ENCODE measurements at places on chromosomes 1 and 21.
A peak's percentile ranks its signal among the peaks of the same experiment; 100 is the strongest.

DNA sequence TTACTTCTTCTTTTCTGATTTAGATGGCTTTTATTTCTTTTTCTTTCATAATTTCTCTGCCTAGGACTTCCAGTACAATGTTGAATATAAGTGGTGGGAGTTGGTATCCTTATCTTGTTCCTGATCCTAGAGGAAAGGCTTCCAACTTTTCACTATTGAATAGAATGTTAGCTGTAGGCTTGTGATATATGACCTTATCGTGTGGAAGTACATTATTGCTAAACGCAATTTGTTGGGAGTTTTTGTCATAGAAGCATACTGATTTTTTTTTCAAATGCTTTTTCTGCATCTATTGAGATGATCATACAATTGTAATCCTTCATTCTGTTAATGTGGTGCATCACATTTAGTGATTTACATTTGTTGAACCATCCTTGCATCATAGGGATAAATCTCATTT is 79.5 kb downstream of the FASLG start:
- DNase-seq: no peak

GRCh38 chr1:177872308-177872900 is 97.5 kb downstream of the SEC16B start:
- no peak for DNase-seq

GRCh38 chr1:213374369-213374768 is 323.3 kb downstream of the RPS6KC1 start:
- peak; percentile 67 for DNase-seq

GRCh38 chr21:42202321-42202720 is 16.6 kb upstream of the ABCG1 start:
- no peak for DNase-seq

- no peak for DNase-seq
Observed at GRCh38 chr1:197923038-197923437, 5.9 kb downstream of the LHX9 start.

DNA sequence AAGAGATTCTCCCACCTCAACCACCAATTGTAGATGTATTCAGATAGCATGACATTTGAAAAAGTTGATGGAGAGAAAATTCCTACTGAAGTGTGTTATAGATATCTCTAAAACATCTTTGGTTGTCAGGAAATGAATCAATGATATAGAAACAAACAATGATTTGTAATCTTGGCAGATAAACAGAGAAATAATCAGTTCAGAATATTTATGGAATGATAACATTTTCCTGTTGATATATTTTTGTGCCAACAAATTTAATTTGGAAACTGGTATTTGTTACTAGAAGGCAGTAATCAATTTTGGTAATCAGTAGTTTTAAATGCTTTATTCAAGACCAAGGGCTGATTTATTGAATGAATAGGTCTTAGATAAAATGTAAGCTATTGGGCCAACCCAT is 695.6 kb downstream of the USP25 start:
- no peak for DNase-seq

DNA sequence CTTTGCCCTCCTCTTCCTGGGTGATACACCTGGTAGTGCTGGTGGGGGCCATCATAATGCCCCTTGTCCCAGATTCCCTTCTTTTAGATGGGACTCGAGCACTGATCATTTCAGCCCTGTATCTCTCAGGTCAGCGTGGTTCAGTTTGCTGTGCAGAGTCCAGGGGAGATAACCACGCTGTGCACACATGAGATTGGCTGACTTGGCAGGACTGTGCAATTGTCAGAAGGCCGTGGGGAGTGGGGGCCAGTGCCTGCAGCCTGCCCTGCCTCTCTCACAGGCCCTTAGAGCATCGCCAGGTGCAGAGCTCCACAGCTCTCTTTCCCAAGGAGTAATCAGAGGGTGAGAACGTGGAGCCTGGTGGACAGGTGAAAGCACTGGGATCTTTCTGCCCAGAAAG is 15.2 kb downstream of the EPHX1 start:
- DNase-seq: no peak

DNA sequence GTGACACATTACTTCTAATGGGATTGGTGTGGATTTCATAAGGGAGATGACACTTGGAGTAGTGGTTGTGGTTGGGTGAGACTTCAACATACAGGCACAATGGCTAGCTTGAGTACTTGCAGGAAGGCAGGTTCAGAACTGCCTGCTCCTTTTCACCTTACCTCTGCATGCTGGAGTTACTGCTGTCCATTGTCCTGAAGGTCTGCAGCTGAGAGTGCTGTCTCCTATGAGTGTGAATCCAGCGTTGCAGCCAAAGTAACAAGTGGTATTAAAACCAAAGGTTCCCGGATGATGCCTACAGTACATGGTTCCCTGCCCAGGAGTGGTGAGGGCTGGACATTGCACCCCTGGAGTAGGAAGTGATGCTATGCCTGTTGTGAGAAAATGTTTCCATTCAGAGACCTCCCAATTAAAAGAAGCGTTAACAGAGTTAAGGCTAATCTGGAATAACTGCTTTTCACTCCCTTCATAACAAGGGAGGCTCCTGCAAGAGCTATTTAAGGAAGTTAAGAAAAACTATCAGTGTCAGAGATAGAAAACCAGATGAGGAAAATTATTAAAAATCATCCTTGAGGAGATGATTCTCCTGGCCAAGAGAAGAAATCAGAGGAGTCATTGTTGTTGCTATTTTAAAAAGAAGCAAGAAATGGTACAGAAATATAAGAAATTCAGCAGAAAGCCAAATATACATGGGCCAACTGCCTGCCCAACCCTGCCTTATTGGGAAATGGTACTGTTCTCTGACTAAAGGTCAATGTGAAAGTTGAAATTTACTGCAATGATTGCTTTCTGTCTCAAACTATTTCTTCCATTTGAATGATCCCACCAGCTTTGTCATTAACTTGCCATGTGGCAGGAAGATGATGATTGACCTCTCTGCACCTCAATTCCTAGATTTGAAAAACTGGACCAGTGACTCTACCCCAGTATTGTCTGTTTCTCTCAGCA is 9.8 kb upstream of the F5 start:
- DNase-seq: no peak

DNA sequence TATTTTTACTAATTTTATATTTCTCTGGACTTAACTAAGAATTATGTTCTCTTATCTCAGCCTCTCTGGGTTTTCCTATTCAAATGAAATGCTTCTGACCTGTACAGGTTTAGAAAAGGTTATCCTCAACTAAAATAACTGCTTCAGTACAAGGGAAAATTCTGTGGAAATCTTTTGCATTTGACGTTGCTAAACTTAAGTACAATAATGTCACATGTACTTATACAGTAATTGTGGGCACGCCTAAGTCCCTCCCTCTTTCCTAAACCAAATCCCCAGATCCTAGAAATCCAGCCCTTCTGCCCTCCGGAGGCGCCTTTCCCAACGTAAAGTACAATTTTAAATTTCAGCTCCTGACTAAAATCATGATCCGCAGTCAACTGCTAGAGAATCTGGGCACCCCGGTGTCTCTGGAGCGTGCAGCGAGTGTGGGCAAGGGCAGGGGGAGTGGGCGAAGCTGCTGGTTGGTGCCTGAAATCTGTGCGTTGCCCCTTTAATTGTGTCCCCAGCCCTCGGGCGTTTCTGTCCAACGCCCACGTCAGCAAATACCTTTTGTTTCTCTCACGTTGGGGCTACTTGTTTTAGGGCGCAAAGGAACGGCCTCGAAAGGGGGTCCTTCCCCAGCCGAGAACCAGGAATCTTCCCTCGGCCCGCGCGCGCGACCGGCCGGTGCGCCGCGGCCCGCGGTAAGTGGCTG is at the start of gene ZBTB8A:
Gene ZBTB8A, plus strand, starts transcription at position 541 of the 697 bp plus-strand sequence. CDS start 53,505 bp downstream, outside the sequence.
- DNase-seq: peak; percentile 55

DNA sequence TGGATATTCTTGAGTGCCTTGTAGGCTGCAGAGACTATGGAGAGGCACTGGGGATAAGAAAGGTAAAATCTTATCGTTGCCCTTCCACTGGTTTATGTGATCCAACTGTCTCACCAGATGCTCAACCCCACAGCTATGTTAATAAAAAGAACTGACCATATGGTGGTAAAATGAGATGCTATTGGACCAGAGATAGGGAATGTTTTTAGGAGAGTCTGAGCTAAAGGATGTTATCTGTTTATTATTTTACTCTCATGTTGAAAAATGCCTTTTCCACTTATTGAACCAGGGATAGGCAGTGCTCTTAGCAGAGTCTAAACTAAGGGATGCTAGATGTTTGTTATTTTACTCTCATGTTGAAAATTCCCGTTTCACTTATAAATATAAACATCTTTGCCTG is 172.8 kb upstream of the GREM2 start:
- DNase-seq: no peak

- no peak for DNase-seq
Observed at GRCh38 chr1:61419657-61420056, 305.3 kb downstream of the TM2D1 start.

- no peak for DNase-seq
Observed at GRCh38 chr1:108729481-108729880, 16.8 kb downstream of the FNDC7 start.

DNA sequence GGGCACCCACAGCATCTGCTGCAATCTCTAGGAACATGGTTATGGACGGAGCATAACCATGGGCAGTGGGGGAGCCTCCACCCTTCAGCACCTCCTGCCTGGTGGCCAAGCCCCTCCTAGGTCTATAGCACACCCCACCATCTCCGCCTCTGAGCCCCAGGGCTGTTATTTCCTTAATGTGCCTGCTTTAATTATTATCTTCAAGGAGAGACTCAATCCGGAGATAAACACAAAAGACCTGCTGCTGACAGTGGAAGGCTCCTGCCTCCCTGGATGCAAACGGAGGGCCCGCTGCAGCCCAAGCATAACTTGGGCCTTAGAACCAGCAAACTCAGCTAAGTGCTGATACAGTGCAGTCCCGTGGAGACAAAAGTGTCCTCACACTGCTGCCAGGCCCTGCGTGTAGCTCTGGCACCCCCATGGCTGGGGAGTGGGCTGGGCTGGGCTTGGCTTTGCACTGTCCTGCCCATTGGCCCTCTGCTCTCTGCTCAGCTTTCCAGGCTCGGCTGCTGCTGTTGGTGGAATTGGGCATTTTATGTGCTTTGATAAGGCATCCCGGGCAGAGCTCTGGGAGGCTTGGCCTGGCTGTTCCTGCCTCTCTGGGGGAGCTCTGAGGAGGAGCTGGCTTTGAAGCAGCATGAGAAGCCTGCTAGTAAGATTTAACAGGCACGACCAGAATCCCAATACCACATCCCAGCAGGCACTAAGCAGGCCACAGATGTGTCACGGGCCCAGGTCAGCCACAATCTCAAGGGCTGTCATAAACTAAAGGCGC is 620.2 kb downstream of the PTPRU start:
- DNase-seq: no peak

GRCh38 chr1:153792631-153793041 is 17.4 kb downstream of the SLC27A3 start:
- DNase-seq: no peak

DNA sequence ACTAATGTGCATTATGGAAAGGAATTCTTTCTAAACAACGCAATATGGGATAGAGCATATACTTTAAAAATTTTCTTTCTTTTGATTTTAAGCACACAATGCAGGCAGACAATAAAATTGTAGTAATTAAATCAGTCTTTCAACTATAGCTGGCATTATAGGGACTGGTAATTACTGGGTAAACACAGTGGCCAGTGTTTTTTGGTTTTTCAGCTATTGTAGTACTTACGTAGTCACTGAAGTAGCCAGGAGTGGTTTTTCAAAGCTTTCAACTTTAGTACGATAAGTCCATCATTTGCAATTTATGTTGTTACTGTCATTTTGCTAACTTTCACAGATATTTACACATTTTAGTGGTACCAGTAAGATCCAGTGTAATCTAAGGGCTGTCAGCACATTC is 50.6 kb downstream of the RAB3GAP2 start:
- DNase-seq: no peak

- peak; percentile 27 for DNase-seq
Observed at GRCh38 chr1:110524311-110525248, 5.6 kb upstream of the KCNA10 start.

GRCh38 chr21:29289317-29289716 is 9.4 kb upstream of the BACH1 start:
- no peak for DNase-seq

DNA sequence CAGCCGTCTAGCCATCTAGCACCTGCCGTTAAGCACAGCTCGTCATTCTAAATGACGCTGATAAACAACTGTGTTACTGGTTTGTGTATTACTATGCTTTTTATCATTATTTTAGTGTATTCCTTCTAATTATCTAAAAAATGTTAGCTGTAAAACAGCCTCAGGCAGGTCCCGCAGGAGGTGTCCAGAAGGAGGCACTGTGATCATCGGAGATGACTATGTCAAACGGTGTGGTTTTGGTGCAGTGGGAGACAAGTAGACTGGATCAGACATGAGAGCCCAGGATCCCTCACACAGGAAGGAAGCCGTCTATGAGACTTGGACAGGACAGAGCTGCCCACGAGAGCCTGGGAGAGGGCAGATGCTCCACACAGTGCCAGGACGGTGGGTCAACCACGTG is 55.3 kb upstream of the COL6A1 start:
- DNase-seq: no peak

- DNase-seq: no peak
Observed at GRCh38 chr1:111062081-111062480, 77.8 kb downstream of the DRAM2 start.

DNA sequence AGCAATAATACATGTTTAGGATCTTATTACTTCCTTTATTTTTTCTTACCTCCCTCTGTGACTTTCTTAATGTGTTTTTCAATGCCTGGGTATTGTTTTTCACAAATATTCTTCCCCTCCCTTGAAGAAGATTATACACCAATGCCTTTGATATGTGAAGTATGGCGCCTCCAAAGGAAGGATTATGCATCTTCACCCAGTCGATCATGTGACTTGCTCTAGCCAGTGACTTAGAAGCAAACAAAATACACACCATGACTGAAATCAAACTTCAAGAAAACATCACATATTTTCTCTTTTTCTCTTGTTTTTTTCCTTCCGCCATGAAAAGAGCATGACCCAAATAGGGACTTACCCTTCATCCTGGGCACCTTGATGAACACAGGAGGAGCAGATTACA is 297.1 kb downstream of the NCAM2 start:
- no peak for DNase-seq

DNA sequence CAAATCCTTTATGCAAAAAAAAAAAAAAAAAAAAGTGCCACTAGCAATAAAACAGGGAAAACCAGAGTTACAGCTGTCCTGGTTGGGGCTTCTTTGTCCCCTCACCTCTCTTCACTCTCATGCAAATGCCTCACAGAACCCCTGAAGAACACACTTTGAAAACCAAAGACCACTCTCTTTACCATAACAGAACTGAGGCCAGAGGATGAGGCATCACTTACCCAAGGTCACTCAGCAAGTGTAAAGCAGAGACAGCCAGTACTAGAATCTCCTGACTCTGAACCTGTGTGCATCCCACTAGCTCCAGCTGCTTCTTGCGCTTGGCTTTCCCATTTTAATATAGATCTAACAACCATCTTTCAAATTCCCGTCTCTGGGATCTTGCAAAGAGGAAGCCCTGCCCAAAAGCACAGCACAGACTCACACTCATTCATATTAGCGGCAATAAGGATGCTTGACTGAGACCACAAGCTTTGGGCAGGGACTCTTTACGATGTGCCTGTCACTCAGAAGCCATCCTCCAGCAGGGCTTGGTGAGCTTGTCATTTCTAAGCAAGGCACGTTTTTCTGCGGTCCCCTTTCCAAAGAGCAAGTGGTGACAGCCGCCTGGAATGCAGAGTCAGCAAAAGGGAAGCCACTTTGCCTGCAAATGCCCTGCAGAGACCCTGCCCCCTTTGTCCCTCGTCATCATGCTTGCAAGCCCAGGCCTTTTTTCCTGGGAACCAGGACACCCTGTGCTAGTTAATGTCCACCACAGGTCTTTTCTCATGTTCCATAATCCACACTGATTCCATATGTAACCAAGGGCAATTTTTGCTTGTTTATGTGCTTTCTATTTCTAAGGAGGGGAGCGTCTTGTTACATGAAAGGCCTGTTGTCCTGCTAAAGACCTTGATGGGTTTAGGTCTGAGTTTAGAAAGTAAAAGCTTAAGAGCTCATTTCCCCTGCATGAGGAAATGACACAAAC is 76.5 kb upstream of the NFIA start:
- DNase-seq: peak; percentile 16

- DNase-seq: no peak
Observed at GRCh38 chr1:223180731-223181321, 37.8 kb upstream of the TLR5 start.

Data from SK-N-DZ (cell line).